K562 (cell line): ENCODE measurements at places on chromosomes 1 and 21.
A peak's percentile ranks its signal among the peaks of the same experiment; 100 is the strongest.

DNA sequence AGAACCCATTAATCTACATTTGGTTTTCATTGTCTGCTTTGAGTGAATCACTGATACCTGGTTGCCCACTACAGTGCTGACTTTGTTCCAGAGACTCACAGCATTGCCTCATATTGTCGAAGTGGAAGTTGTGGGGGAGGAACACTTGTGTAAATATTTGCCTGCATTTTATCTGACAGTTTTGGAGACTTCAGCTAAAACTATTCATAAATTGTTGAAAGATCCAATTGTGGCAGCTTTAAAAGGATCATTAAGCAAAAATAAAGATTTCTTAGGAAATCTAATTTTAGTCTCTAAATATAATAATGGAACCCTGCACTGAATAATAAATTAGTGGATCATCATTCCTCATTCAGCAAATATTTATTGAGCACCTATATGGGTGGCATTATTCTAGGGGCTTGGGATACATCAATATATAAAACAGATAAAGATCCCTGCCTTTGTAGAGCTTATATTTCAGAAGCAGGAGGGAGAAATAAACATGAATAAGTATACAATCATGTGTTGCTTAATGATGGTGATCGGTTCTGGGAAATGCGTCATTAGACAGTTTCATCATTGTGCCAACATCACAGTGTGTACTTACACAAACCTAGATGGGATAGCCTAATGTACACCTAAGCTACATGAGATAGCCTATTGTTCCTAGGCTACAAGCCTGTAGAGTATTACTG lies 73.5 kb downstream of the OSBPL9 start:
- peak; percentile 43 for DNase-seq
- no peaks in the 10 kb centered on the region for H3K27me3 ChIP-seq
- no peaks in the 10 kb centered on the region for H3K36me3 ChIP-seq

- peaks cover 14% of the 10 kb centered on the region for H3K4me1 ChIP-seq
- no peak overlapping the region for H3K4me3 ChIP-seq
- H3K27me3 ChIP-seq, result no peaks in the 10 kb centered on the region
- no peak for DNase-seq
- H3K27ac ChIP-seq, result no peak overlapping the region
- H3K36me3 ChIP-seq, result peaks cover 7% of the 10 kb centered on the region; the same call in 1 of the 3 replicates
Observed at GRCh38 chr1:222616525-222616924, 1.4 kb upstream of the MIA3 start.

GRCh38 chr1:221972276-221973235 lies 230.7 kb upstream of the DUSP10 start:
- no peaks in the 10 kb centered on the region for H3K36me3 ChIP-seq
- H3K4me3 ChIP-seq, result no peak overlapping the region
- no peaks in the 10 kb centered on the region for H3K4me1 ChIP-seq
- H3K27me3 ChIP-seq, result no peaks in the 10 kb centered on the region
- DNase-seq, result no peak
- no peak overlapping the region for H3K27ac ChIP-seq

- no peak for DNase-seq
- H3K27ac ChIP-seq, result no peak overlapping the region
- H3K36me3 ChIP-seq, result no peaks in the 10 kb centered on the region
- no peaks in the 10 kb centered on the region; the same call in 1 of the 2 replicates for H3K4me1 ChIP-seq
Observed at GRCh38 chr1:45530632-45531135, 9.0 kb upstream of the PRDX1 start.

GRCh38 chr1:171754353-171754705 lies 12.5 kb upstream of the VAMP4 start:
- no peaks in the 10 kb centered on the region for H3K36me3 ChIP-seq
- H3K27me3 ChIP-seq, result no peaks in the 10 kb centered on the region
- DNase-seq, result no peak
- peaks cover 25% of the 10 kb centered on the region for H3K4me1 ChIP-seq

DNA sequence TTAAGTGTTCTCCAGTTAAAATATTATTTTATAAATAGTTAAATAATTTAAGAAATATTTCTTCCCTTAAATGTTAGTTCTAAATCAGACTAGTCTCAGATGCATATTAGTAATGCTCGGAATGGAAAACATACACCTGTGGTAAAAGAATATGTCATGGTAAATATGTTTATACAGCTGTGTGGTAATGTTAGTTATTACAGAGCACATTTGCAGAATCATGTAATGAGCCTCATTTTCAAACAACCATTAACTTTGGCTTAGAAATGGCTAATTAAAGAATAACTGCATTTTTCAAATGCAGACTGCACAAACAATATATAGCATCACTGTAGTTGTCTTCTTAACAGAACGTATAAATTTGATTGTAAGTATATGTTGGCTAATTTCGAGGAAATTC lies 90.3 kb downstream of the DISP1 start:
- no peak overlapping the region for H3K27ac ChIP-seq
- no peaks in the 10 kb centered on the region for H3K4me1 ChIP-seq
- H3K36me3 ChIP-seq, result no peaks in the 10 kb centered on the region
- H3K27me3 ChIP-seq, result no peaks in the 10 kb centered on the region

GRCh38 chr1:75588779-75589475 lies 22.0 kb downstream of the SLC44A5 start:
- no peak overlapping the region for H3K4me3 ChIP-seq
- DNase-seq, result no peak

- peaks cover 15% of the 10 kb centered on the region for H3K4me1 ChIP-seq
- peaks cover 72% of the 10 kb centered on the region for H3K36me3 ChIP-seq
- no peak overlapping the region for H3K27ac ChIP-seq
- H3K4me3 ChIP-seq, result no peak overlapping the region
- no peak for DNase-seq
Observed at GRCh38 chr1:28200234-28200873, 23.9 kb upstream of the PTAFR start.

DNA sequence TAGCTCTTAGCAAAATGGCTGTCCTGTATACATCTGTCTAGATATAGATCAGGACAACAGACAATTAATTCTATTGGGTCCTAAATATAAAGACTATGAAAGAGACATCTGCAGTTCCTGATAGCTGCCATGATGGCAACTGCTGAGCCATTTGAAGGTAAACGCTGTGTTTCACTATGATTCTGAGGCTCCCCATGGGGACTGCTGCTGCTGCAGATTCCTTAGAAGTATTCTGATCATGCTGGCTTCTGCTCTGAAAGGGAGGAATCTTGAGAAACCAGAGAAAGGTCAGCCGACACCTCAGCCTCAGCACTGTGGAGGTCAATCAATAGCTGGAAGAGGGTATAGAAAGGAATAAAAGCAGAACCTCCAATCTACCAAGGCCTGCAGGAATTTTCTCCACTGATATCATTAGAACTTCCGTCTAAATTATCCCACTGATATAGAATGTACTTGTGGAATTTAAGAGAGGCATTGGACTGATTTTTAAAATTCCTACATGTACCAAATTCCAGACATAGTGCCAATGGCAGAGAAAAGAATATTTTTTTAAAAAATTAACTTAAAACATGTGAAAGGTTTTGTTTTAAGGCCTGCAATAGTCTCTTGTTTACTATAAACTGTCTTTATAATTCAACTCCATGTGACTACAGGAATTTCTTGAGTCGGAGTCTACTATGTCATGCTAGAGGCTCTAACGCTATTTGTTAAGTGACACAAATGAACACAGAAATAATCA lies 53.2 kb downstream of the DDAH1 start:
- H3K27ac ChIP-seq, result no peak overlapping the region
- no peaks in the 10 kb centered on the region for H3K36me3 ChIP-seq
- no peaks in the 10 kb centered on the region for H3K4me1 ChIP-seq
- no peaks in the 10 kb centered on the region for H3K27me3 ChIP-seq

DNA sequence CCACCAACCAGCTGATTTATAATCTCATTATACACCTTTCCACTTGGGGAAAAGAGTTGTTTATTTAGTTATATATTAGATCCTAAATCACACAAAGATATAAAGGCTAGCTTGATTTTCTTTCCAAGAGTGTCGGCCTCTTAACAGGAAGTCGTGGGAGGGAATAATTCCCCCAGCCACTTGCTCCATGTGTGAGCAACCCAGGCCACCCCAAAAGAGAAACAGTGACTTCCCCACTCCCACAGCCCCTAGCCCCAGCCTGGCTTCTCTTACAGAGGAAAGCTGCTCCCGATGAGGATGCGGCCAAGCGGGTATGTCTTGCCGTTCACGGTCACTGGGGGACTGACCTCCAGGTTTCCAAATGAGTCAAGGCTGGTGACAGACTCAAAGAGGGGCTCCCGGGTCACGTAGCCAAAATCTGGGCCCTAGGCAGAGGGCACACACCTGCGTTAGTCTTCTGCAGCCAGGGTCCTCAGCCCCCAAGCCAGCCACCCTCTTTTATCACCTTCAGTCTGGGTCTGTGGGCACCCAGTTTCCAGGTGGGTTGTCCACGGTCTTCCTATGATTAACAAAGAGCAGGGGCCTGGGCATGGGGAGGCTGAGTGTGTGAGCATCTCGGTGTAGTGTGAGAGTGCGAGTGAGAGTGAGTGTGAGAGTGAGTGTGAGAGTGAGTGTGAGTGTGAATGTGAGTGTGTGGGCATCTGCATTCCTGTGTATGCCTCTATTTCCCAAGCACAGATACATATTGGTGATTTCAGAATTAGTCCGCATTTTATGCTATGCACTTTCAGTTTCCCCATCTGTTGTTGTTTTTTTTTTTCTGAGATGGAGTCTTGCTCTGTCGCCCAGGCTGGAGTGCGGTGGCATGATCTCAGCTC lies 25.4 kb upstream of the SDHB start:
- no peaks in the 10 kb centered on the region; the same call in 2 of the 3 replicates for H3K4me1 ChIP-seq
- DNase-seq, result no peak

- H3K27me3 ChIP-seq, result no peaks in the 10 kb centered on the region
- H3K4me3 ChIP-seq, result no peak overlapping the region
- H3K4me1 ChIP-seq, result no peaks in the 10 kb centered on the region; the same call in 2 of the 3 replicates
- no peak for DNase-seq
- H3K27ac ChIP-seq, result no peak overlapping the region
- H3K36me3 ChIP-seq, result peaks cover 98% of the 10 kb centered on the region
Observed at GRCh38 chr1:17423781-17424245, 15.7 kb downstream of the RCC2 start.

- DNase-seq, result no peak
- H3K36me3 ChIP-seq, result no peaks in the 10 kb centered on the region
- H3K4me3 ChIP-seq, result no peak overlapping the region
Observed at GRCh38 chr1:159755451-159756007, 25.2 kb upstream of the DUSP23 start.

GRCh38 chr21:46425571-46425970 lies 33.1 kb upstream of the DIP2A start:
- no peak overlapping the region for H3K4me3 ChIP-seq
- no peaks in the 10 kb centered on the region for H3K4me1 ChIP-seq
- no peaks in the 10 kb centered on the region for H3K27me3 ChIP-seq
- H3K36me3 ChIP-seq, result peaks cover 62% of the 10 kb centered on the region
- no peak for DNase-seq

DNA sequence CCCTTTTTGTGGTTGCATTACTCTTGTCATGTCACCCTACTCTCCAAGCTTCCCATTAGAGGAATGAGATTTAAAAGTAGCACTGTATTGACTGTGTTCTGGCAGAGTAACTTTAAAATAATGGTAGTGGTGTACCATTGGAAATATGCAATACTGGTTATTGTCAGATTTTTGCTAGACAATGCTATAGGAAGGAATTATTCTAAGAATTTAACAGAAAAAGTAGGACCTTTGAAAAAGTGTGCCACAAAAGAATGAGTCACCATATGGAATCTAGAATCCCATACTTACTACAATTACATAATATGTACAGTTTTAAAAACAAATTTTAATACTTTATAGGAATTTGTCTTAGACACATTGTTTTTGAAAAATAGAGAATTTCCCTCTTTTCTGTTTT lies 13.8 kb downstream of the MIER1 start:
- peaks cover 14% of the 10 kb centered on the region for H3K4me1 ChIP-seq
- no peaks in the 10 kb centered on the region for H3K27me3 ChIP-seq
- no peak overlapping the region for H3K4me3 ChIP-seq
- DNase-seq, result no peak

GRCh38 chr1:230308039-230308438 lies 118.1 kb downstream of the PGBD5 start:
- no peak overlapping the region for H3K4me3 ChIP-seq
- no peaks in the 10 kb centered on the region for H3K36me3 ChIP-seq
- H3K4me1 ChIP-seq, result no peaks in the 10 kb centered on the region
- peaks cover 29% of the 10 kb centered on the region for H3K27me3 ChIP-seq
- no peak overlapping the region for H3K27ac ChIP-seq
- no peak for DNase-seq

GRCh38 chr1:183480971-183481441 lies 8.7 kb downstream of the SMG7 start:
- no peak overlapping the region for H3K27ac ChIP-seq
- H3K27me3 ChIP-seq, result no peaks in the 10 kb centered on the region
- peaks cover 25% of the 10 kb centered on the region; the same call in 2 of the 3 replicates for H3K4me1 ChIP-seq
- H3K36me3 ChIP-seq, result peaks cover 14% of the 10 kb centered on the region

GRCh38 chr1:21264898-21265297 lies 25.4 kb downstream of the ECE1 start:
- no peak overlapping the region for H3K4me3 ChIP-seq
- no peak for DNase-seq
- peaks cover 3% of the 10 kb centered on the region; the same call in 1 of the 3 replicates for H3K36me3 ChIP-seq
- no peaks in the 10 kb centered on the region for H3K27me3 ChIP-seq
- peaks cover 53% of the 10 kb centered on the region for H3K4me1 ChIP-seq

GRCh38 chr1:246647513-246647912 lies 76.7 kb upstream of the SCCPDH start:
- no peak overlapping the region for H3K4me3 ChIP-seq
- H3K27me3 ChIP-seq, result no peaks in the 10 kb centered on the region
- no peak for DNase-seq
- peaks cover 78% of the 10 kb centered on the region for H3K36me3 ChIP-seq
- H3K4me1 ChIP-seq, result no peaks in the 10 kb centered on the region; the same call in 2 of the 3 replicates

GRCh38 chr1:101905283-101905835 lies 91.4 kb downstream of the OLFM3 start:
- no peak overlapping the region for H3K27ac ChIP-seq
- no peaks in the 10 kb centered on the region for H3K27me3 ChIP-seq
- H3K36me3 ChIP-seq, result no peaks in the 10 kb centered on the region
- no peak overlapping the region for H3K4me3 ChIP-seq
- no peak for DNase-seq

DNA sequence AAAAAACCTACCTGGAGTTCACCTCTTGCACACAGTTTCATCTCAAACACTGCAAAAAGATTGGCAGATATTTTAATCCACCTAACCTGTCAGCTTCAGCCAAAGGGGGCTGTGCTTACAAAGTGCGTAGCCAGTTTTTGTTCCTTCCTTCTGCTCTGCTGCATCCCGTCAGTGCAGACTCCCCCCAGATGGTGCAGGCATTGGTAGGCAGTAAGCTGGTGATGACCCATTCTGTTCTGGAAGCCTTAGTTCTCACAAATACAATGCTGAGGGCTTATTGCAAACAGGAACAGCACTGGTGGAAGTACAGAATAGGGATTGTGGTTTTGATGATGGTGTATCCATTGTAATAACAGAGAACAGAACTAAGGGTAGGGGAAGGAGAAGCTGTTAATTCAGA lies 239.5 kb downstream of the RYR2 start:
- H3K4me3 ChIP-seq, result no peak overlapping the region
- no peaks in the 10 kb centered on the region for H3K4me1 ChIP-seq
- no peaks in the 10 kb centered on the region for H3K36me3 ChIP-seq
- no peak for DNase-seq
- H3K27ac ChIP-seq, result no peak overlapping the region
- H3K27me3 ChIP-seq, result no peaks in the 10 kb centered on the region
